Glomerular endothelial cell (primary cell): ENCODE measurements at places on chromosomes 11 and 22.

- DNase-seq, result no peak
Observed at GRCh38 chr11:11708256-11708655, 86.5 kb upstream of the GALNT18 start.

DNA sequence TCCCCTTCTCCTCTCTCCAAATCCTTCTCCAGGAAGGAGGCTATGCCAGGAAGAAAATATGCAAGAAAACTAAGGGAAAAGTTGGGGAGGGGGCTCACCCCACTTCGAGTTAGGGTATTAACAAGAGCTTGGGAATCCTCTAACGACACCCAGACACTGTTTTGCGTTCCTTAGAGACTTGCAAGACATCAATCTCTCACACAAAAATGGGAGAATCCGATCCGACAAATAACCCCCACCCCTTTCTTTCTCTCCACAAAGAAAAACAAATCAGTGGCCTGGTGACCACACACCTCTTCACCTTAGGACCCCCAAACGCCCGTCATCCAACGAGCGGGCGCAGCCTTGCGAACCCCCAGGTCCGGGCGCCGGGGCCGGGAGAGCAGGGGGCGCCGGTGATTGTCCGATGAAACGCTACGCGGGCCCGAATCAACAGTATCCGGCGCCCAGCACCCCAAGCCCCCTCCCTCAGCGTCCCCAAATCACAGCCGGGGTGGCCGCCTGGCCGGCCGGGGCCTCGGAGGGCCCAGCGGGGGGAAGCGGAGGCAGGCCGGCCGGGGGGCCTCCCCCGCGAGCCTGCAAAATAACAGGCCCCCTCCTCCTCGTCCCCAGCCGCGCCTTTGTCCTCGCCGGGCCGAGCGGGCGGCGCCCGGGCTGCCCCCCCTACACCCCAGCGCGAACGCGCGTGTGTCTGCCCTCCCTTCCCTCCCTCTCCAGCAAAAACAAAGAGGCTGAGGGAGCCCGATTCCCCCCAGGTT is 690 bp downstream of the CSNK1E start:
- no peak for DNase-seq

GRCh38 chr11:120564573-120565311 is 53.2 kb downstream of the GRIK4 start:
- DNase-seq, result no peak

- DNase-seq, result no peak
Observed at GRCh38 chr11:122715548-122716440, 60.3 kb downstream of the UBASH3B start.

- DNase-seq, result no peak
Observed at GRCh38 chr11:124760806-124761205, 1.3 kb downstream of the ESAM start.
